Stimulated activated CD8-positive, alpha-beta memory T cell treated with anti-CD3 and anti-CD28 coated beads, Interleukin-2, amount 100 ng/mL, for 1 hour (primary cell): ENCODE measurements at places on chromosomes 13 and 19.
A peak's percentile ranks its signal among the peaks of the same experiment; 100 is the strongest.

GRCh38 chr13:51858433-51859247 lies 3.1 kb upstream of the CCDC70 start:
- DNase-seq: no peak

- DNase-seq: peak; percentile 77
Observed at GRCh38 chr19:47112166-47112996, 1.2 kb downstream of the ZC3H4 start.

DNA sequence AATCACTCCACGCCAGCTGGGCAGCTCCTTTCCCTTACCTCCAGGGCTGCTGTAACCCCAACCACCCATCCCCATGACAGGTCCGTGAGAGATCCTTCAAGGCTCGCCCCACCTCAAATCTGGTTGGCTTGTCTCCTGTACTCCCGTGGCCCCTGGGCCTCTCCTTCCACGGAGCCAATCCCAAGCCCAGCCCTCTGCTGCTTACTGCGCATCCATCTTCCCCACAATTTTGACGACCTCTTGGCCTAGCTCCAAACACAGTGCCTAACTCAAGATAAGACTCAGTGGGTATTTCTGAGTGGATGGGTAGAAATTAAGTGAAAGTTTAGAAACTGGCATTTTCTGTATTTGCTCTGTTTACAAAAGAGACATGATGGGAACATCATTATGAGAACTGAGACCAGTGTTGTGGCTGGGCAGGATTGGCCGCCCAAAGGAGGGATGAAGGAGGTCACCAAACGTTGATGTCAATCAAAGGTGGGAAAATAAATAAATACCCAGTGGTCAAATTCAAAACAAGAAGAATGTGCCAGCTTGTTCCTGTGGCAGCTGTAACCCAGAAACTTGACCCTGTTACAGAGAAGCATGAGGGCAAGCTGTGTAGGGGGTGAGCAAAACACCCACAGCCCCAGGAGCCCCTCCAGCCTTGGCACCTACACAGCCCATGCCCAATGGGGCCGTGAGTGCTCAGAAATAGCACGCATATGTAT lies 162.2 kb downstream of the ABCC4 start:
- no peak for DNase-seq

DNA sequence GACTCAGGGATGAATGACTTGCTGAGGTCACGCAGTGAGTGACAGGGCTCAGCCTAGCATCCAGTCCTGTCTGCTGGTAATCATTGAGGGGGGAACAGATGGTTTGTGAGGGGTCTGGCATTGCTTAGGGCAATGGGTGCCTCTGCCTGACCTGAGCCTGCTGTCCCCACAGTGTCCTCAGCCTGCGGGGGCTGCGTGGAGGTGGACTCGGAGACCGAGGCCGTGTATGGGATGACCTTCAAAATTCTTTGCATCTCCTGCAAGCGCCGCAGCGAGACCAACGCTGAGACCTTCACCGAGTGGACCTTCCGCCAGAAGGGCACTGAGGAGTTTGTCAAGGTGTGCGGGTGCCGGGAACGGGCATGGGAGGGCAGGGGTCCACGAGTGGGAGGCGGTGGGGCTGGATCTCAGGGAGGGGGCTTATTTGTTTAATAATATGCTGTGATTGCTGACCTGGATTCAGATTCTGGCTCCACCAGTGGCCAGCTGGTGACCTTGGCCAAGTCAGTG lies 2.1 kb downstream of the SCN1B start:
- no peak for DNase-seq

- no peak for DNase-seq
Observed at GRCh38 chr13:50214514-50214913, 199.3 kb downstream of the KCNRG start.

DNA sequence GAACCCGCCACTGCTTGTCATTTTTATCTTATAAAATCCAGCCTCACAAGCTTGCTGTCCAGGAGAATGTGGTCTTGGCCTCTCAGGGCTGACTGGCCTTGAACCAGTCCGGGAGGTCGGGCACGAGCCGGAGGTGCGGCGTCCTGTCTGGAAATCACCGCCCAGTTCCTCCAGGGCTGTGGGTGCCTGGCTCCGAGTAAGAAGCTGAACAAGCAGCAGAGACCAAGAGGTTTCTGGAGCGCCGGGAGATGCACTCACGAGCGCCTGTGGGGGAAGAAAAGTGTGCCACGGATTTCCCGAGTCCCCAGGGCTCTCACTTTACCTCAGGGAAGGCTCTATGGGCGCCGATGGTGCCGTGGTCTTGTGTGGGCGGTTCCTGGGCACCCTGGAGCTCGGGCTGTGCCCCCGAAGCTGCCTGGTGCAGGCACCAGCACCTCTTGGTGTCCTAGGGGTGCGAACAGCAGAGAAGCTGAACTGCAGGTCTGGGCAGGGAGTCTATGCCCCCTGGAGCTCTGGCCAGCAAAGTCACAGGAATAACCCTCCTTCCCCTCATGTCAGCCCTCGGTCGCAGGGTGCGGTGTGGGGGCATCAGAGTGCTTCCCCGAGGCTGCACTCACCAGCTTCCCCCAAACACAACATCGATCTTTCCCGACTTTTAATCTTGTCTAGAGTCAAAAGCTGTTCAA lies 50.0 kb downstream of the GAS6 start:
- DNase-seq: no peak

DNA sequence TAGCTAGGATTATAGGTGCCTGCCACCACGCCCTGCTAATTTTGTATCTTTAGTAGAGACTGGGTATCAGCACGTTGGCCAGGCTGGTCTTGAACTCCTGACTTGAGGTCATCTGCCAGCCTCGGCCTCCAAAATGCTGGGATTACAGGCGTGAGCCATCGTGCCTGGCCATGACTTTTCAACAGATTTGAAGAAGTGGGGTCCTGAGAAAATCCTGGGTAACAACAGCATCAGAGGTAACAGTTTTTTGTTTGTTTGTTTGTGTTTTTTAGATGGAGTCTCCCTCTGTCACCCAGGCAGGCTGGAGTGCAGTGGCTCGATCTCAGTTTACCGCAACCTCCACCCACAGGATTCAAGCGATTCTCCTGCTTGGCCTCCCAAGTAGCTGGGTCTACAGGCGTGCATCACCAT lies 3.7 kb downstream of the JUNB start:
- no peak for DNase-seq

DNA sequence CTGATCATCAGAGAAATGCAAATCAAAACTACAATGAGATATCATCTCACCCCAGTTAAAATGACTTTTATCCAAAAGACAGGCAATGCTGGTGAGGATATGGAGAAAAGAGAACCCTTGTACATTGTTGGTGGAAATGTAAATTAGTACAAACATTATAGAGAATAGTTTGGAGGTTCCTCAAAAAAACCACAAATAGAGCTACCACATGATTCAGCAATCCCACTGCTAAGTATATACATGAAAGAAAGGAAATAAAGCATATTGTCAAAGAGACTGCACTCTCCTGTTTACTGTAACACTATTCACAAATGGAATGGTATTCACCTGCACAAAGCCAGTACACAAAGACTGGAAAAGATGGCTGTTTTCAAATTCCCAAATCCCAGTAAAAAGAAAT lies 1233.7 kb downstream of the PCDH17 start:
- DNase-seq: no peak

GRCh38 chr13:113288880-113289279 lies 8.2 kb upstream of the LAMP1 start:
- DNase-seq: no peak

DNA sequence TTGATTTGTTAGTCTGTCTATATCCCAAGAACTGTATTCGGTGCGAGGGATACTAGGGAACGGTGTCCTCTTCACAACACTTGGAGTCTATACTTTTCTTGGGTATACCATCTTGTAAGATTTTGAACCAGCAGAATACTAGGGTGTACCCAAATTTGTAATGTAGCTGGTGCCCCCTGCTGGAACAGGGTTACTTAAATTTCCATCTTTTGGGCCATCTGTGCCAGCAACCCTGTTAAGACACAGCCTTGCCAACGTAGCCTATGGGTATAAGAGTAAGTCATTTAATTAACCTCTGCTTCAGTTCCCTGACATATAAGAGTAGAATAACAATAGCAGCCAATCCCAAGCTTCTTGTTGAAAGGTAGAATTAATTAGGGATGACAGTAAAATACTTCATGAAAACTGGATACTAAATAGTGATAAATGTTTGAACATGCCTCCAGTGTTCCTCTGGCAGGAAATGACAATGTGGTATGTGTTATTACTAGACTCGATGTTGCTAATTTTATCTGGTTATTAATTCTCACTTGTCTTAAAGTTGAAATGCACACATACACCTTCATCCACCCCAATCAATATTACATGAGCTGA lies 607.6 kb downstream of the FGF9 start:
- peak; percentile 29 for DNase-seq

DNA sequence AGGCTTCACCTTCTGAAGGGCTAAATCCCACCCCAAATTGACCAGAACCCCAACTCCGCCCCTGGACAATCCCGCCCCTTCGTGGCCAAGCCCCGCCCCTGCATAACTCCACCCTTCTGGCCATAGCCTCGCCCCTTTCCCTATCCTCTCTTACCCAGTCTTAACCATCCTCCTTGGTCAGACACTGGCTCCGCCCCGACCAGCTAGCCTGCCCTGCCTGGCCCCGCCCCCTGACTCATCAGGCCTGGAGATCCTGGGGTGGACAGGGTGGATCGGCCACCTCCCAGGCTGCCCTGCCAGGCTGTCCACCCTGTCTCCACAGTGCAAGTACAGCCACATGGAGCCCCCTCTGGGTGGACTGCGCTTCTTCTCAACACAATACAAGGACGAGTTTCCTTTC lies 8.0 kb upstream of the ZNF358 start:
- no peak for DNase-seq

DNA sequence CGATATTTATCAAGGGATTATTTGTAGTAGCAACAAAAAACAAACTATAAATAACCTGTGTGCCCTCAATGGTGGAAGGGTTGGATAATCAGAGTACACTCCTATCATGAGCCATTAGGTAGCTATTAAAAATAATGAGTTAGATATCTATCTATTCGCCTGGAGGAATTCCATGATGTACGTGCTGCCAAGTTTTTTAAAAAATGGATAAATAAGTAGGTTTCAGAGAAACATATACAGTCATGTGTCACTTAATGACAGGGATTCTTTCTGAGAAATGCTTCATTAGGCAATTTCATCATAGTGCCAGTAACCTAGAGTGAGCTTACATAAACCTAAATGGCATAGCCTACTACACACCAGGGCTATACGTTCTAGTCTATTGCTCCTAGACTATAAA lies 6.2 kb upstream of the OR1I1 start:
- DNase-seq: no peak

DNA sequence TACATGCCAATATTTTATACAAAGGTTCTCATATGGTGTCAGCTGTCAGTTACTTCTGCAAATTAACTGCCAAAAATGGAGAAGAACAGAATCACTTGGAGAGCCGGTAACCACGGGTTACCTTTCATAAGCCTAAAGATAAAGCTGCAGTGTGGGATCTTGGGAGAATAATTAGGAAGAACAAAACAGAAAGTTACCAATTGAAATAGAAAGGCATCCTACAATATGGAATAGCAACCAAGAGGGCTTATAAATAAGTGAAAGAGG lies 74.2 kb downstream of the TSHZ3 start:
- no peak for DNase-seq

DNA sequence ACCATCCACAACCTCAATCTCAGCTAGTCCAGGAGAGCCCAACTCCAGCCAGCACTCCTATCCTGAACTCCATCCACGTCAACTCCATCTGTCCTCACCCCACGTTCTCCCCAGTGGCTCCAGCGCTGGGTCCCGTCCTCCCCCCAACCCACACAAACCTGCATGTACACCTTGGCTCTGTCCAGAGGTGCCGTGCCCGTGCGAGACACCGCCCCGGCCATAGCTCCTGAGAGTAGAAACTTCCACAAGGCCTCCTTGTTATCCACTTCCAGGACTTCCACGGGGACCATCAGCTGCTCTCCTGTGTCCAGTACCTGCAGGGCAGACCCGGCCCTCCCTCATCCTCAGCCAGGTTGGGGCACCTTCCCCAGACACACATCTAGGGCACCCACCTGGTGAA lies 1.7 kb downstream of the SLC25A41 start:
- DNase-seq: no peak

DNA sequence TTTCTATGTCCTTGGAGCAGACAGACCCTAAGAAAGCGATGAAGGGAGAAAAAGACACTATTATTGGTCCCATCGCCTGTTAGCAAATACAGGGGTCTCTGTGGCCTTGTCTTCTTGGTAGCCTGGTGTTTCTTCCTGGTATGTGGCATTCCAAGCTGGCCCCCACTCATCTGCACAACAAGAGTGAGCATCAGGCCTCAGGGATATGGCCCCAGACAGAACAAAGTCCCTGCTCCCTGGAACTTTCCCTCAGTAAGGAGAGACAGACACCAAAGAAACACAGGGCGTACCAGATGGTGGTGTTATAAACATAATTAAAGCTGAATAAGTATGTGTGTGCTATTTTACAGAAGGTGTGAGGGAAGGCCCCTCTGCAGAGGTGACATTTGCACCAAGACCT lies 48.2 kb upstream of the KPNA3 start:
- no peak for DNase-seq

GRCh38 chr13:40780822-40781401 lies 8.5 kb upstream of the SLC25A15 start:
- DNase-seq: no peak

- DNase-seq: no peak
Observed at GRCh38 chr13:44116562-44117332, 237.0 kb downstream of the LACC1 start.

DNA sequence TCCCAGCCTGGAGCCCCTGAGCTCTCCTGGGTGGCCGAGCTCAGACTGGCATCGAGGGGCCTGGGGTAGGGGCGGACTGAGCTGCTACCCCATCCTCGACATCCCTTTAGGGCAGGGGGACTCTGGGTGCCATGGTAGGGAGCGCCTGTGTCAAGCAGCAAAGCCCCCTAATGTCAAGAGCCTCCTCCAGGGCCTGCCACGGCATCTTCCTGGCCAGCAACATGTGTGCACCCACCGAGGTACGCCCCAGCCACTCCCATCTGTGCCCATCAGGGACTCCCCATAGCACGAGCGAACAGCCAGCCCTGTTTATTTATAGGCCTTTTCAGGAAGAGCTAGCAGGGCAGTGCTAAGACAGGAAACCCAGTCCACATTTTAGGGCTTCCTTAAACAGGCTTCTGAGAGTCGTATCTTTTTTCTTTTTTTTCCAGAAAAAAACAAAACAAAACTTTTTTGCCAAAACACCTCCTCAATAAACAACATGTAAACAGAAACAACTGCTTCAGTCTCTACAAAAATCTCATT lies 14.3 kb downstream of the LRP3 start:
- no peak for DNase-seq

GRCh38 chr19:10262771-10263170 lies 8.1 kb upstream of the ICAM1 start:
- DNase-seq: no peak

- no peak for DNase-seq
Observed at GRCh38 chr13:95627590-95627989, 16.9 kb downstream of the DZIP1 start.

GRCh38 chr13:114064450-114065140 lies 67.8 kb downstream of the RASA3 start:
- DNase-seq: no peak

GRCh38 chr13:98981369-98982080 lies 3.7 kb upstream of the DOCK9 start:
- no peak for DNase-seq

- DNase-seq: no peak
Observed at GRCh38 chr13:42740753-42741152, 40.6 kb upstream of the FAM216B start.

GRCh38 chr13:25237083-25237482 lies 50.2 kb downstream of the MTMR6 start:
- DNase-seq: no peak

GRCh38 chr13:67620665-67621064 lies 390.5 kb upstream of the PCDH9 start:
- no peak for DNase-seq

- DNase-seq: no peak
Observed at GRCh38 chr13:48415516-48415915, 2.6 kb upstream of the LPAR6 start.
